ENCODE measurements at places on chromosomes 3 and 15.
A peak's percentile ranks its signal among the peaks of the same experiment; 100 is the strongest.

GRCh38 chr3:123113889-123114450, 47.1 kb downstream of the PDIA5 start:
- peak; percentile 2 for DNase-seq

- DNase-seq = no peak
Measured at GRCh38 chr15:51579012-51579411, 43.6 kb downstream of the DMXL2 start.

DNA sequence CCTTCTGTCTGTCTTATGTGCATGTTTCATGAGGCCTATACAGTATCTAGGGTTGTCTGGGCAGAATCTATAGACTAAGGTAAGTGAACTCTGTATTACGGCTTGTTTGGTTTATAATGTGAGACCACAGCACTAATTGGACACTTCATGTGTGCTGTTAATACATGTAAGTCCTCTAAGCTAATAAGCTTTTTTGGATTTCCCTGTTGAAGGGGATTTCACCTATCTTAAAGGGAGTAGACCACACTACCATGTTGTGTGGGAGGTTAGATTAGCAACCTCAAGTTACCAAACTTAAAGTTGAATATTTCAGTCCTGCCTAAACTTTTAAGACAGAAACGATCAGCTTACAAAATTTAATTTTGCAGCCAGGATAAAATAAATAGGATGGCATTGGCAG, 189.8 kb upstream of the GOLIM4 start:
- no peak for DNase-seq

DNA sequence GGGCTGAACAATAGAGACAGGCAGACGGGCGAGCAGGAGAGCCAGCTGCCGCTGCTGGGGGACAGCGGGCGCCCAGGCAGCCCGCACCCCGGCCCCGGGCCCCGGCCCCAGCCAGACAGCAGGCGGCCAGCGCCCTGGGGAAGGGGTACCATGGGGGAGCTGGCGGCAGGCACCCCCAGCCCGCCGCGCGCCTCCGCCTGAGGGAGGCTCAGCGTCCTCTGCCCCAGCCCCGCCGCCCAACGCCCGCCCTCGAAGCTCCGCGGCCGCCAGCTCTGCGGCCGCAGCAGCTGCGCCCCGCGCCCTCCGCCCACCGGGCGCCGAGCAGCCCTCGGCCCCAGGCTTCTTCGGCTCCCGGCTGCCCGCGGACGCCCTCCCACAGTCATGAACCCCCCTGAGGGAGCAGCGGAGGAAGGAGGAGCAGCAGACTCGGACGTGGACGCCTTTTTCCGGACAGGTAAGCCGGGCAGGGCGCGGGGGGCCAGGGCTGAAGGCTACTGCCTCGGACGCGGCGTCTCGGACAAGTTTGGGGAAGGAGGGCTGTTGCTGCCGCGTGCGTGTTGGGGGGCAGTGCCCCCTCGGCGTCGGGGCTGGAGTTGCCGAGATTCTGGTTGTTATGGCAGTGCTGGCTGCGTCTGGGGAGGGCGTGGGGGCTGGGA, 41.6 kb upstream of the ROPN1 start:
- DNase-seq = no peak

- peak; percentile 75 for DNase-seq
Measured at GRCh38 chr15:52678468-52679231, 538 bp downstream of the ATOSA start.

- no peak for DNase-seq
Measured at GRCh38 chr3:5633960-5634359, 446.5 kb downstream of the EDEM1 start.

DNA sequence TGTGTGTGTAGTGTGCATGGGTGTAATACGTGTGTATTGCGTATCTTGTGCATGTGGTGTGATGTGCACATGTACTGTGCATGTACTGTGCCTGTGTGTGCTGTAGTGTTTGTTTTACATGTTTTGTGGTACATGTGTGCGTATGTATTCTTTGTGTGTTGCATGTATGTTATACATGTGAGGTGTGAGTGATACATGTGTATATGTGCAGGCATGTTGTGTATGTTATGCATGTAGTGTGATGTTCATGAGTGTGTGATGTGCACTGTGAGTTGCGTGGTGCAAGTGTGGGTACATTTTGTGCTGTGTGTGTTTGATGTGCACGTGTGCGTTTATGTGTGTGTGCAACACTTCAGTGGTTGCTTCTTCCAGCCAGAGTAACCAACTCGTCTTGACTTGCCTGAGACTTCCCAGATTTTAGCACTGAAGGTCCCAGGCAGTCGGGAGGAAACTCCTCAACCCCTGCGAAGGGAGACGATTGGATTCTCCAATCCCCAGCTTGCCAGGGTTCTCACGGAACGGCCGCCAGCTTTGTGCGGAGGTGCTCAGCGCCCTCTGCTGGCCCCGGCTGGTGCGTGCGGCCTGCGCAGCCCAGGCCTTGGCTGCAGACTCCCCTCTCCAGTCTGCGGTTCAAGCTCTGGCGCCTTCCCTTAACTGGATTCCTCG, 3.6 kb downstream of the GALNT15 start:
- peak; percentile 49 for DNase-seq

GRCh38 chr15:86571873-86572272, 492.2 kb downstream of the AGBL1 start:
- DNase-seq = no peak

DNA sequence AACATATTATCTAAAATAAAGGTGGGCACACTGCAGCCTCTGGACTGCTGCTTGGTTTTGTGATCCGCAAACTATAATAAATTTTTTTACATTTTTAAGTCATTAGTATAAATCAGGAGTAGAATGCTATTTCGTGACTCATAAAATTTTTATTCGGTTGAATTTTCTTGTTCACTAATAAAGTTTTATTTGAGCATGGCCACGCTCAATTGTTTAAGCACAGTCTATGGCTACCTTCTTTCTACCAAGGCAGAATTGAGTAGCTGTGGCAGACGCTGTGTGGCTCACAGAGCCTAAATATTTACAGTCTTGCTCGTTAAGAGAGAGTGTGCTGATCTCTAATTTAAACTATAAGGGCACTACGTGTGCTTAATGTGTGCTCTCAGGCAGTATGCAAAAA, 28.9 kb downstream of the ROBO2 start:
- DNase-seq = no peak

GRCh38 chr3:98827221-98827920, 64.2 kb downstream of the ST3GAL6 start:
- DNase-seq = no peak

DNA sequence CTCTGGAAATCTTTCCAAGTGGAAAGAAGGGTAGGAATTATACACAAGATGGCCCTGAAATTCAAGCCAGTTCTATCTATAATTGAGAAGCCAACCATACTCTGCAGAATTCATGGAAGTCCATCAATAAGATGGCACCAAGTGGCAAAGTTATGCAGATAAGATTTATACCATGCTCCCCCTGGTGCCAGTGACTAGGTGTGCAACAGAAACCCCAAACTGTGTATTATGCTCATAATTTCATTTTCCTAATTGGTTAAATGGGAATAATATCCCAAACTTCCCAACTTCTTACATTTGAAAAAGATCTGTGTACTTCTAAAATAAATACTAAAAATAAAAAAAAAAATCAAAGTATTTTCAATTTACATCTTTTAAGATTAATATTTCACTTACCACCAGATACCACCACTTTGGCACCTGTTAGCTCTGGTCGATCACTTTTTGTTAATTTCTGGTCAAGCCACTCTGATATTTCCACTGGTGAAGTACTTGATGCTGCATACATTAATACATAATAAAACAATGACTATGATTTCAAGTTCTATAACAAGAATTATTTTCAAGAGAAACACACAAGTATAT, 25.9 kb downstream of the ETFA start:
- peak; percentile 16 for DNase-seq

DNA sequence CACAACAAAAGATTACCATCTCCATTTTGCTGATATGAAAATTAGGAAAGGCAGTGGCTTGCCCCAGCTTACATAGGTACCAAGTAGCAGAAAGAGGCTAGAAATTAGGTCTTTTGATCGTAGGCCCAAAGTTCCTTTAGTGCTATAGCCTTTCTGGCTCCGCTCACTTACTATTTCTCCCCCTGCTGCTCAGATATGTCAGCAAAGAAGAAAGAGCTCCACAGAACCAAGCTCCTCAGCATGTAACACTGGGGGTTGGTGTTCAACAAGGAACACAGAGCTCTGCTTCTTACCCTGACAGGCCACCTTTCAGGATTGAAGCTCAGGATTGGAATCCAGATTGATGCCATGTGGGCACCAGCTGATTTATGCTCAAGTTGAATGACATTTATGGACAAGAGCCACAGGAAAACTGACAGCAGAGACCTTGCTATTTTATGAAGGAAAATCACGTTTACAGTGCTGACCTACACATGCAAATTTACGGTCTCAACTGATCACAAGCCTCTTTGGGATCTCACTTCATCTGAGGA, 6.1 kb upstream of the IL12A start:
- no peak for DNase-seq

GRCh38 chr3:66041116-66041515, 2.4 kb upstream of the MAGI1 start:
- no peak for DNase-seq

DNA sequence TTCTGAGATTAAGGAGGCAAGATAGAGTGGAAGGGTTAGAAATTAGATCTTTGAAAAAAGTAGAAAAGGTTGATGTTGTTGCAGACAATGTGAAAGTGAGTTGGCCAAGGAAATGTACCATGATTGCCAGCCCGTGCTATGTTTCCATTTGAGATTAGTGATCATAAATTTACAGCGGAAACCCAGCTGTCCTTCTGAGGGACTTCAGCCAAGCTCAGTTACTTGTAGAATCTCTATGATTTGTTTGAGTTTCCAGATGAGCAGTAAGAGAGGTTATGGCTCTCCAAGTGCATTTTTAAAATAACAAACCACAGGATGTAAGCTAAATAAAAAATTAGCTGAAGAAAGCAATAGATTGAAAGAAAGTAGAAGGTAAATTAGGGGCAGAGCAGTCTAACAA, 54.2 kb upstream of the RBMS3 start:
- DNase-seq = no peak

DNA sequence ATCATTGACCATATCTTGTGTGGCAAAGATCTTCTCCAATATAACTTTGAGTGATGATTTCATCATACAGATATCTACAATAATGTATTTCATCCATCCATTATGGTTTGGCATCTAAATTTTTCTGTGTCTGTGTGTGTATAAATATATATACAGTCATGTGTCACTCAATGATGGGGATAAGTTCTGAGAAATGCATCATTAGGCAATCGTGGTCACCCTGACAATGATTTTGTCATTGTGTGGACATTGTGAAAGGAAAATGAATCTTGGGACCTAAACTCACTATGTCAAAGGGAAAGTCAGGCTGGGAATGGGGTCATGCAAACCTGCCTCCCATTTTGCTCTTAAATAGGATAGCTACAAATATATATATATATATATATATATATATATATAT, 12.4 kb downstream of the CFAP161 start:
- DNase-seq = no peak

DNA sequence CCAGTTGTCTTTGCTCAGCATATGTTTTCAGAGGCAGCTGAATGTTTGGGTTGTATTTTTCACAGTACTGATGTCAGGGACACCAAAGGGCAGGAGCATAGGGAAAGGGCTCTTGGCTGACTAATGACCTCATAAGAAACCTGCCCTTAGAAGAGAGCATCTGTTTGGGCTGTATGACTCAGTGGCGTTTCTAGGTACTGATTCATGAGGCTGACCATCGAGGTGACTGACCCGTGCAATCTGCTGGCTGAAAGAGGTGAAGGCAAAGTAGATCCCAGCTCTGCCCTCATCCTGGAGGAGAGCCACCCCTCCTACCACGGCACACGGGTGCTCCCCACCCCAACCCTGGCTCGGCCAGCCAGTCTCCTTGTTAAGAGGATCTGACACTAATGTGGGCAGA, 8.3 kb downstream of the LMCD1 start:
- DNase-seq = no peak

All from CD4-positive, alpha-beta T cell treated with Interleukin-17A for 1 hour (primary cell).